ENCODE measurements at places on chromosomes 3 and 15. TPM values are rescaled to one million over a fixed set of nuclear protein-coding genes. Genes with fewer than 3 reads are reported as not detected.

Gene TPRA1
- total RNA-seq, result 24.9 TPM

DNA sequence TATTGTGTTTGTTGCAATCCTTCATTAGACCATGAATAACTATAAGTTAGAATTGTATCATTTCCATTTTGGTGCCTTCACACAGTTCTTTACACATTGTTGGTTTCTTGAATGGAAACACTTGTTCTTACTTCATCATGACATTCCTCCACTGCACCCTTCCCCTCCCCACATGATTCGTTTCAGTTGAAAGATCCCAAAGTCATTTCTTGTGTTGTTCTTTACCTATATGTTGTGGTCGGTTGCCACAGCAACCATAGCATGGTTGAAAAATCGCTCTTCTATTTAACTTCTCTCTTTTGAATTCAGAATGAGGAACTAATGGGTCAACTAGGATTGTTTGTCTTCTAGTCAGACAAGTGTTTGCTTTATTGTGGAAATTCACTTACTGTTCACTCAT lies 103.3 kb downstream of the IL1RAP start:
- no peaks in the 10 kb centered on the region for H3K27me3 ChIP-seq
- no peak overlapping the region for H3K27ac ChIP-seq
- no peaks in the 10 kb centered on the region for H3K4me1 ChIP-seq
- H3K36me3 ChIP-seq, result no peaks in the 10 kb centered on the region
- no peak overlapping the region for H3K4me3 ChIP-seq
- no peak for DNase-seq

GRCh38 chr15:96388673-96389072 lies 58.2 kb downstream of the NR2F2 start:
- no peaks in the 10 kb centered on the region for H3K27me3 ChIP-seq
- no peak for DNase-seq
- H3K4me1 ChIP-seq, result no peaks in the 10 kb centered on the region
- H3K27ac ChIP-seq, result no peak overlapping the region
- H3K36me3 ChIP-seq, result no peaks in the 10 kb centered on the region

- H3K27me3 ChIP-seq, result no peaks in the 10 kb centered on the region
- no peak overlapping the region for H3K27ac ChIP-seq
- H3K36me3 ChIP-seq, result peaks cover 17% of the 10 kb centered on the region
- no peak overlapping the region for H3K4me3 ChIP-seq
Observed at GRCh38 chr3:141605883-141606282, 119.1 kb downstream of the RASA2 start.

DNA sequence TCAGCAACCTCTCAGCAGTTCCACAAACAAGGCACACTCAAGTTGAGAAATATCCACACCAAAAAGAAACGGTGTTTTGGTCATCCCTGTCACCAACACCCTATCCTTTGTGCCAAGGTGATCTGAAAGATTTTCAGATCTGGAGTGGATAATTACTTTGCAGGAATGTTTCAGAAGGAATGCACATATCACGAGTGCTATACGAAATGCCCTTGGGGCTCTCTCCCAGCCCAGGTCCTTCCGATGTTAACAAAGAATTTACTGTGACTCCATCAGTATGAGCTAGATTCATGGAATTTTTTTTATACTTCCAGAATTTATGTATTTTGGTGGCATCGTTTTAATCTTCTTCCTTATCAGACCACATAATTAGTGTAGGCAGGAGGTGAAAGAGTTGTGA lies 105.0 kb downstream of the GRM7 start:
- H3K4me3 ChIP-seq, result no peak overlapping the region
- no peaks in the 10 kb centered on the region for H3K36me3 ChIP-seq
- H3K27ac ChIP-seq, result no peak overlapping the region
- H3K27me3 ChIP-seq, result no peaks in the 10 kb centered on the region
- no peak for DNase-seq

- no peaks in the 10 kb centered on the region for H3K4me1 ChIP-seq
- H3K27ac ChIP-seq, result no peak overlapping the region
Observed at GRCh38 chr3:100455841-100456550, 36.4 kb upstream of the TMEM45A start.

Gene RTP3
- not detected for total RNA-seq

DNA sequence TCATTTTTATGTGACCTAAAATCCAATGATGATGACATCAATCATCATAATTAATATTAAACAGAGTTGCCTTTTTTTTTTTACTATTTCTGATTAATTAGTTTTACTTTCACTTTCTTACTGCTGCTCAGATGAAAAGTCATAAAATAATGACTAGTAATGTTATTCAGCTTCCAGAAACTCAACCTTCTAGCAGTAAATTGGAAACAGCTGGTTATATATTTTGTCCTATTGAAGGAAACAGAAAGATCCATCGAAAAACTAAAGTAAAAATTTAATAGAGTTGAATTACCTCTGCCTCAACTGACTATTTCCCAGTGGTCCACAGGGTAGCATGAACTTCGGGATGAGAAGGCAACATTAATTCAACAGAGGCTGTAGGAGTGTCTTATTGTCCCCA lies 107.1 kb upstream of the PTX3 start:
- peaks cover 5% of the 10 kb centered on the region for H3K4me1 ChIP-seq
- H3K36me3 ChIP-seq, result no peaks in the 10 kb centered on the region

Gene ZNF592
- total RNA-seq, result 25.1 TPM

GRCh38 chr3:2985479-2985878 lies 124.7 kb downstream of the IL5RA start:
- H3K4me1 ChIP-seq, result no peaks in the 10 kb centered on the region
- H3K27ac ChIP-seq, result no peak overlapping the region
- DNase-seq, result no peak
- H3K27me3 ChIP-seq, result no peaks in the 10 kb centered on the region
- no peak overlapping the region for H3K4me3 ChIP-seq

GRCh38 chr3:75248974-75249373 lies 415.2 kb upstream of the FRG2C start:
- no peaks in the 10 kb centered on the region for H3K36me3 ChIP-seq
- H3K4me3 ChIP-seq, result no peak overlapping the region
- DNase-seq, result no peak
- H3K27me3 ChIP-seq, result no peaks in the 10 kb centered on the region

DNA sequence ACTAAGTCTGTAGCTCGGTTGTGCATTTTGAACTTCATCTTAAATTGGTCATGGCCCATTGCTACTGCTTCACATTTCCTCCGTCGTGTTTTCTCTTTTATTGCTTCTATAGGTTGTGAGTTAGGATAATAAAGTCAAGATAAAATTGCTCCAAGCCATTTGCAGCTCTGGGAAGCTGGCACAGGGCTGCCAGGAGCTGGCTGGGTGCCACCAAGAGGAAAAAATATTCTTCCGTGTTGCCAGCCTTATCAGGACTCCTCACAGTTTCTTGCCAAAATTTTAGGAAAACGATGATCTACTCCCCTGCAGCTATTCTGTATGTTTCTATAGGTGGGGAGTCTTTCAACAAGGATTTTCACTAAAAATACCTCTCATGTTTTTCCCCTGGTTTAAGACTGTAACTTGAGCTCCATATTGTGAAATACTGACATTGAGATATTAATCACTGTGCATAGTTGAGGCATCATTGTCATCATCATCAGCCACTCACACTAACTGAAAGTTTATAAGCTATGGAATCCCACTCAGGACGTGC lies 55.4 kb upstream of the PIAS1 start:
- no peaks in the 10 kb centered on the region for H3K36me3 ChIP-seq
- no peak overlapping the region for H3K4me3 ChIP-seq
- no peak overlapping the region for H3K27ac ChIP-seq
- peak; percentile 56 for DNase-seq
- peaks cover 2% of the 10 kb centered on the region for H3K27me3 ChIP-seq

Gene ADAMTS17
- 0.27 TPM for total RNA-seq

DNA sequence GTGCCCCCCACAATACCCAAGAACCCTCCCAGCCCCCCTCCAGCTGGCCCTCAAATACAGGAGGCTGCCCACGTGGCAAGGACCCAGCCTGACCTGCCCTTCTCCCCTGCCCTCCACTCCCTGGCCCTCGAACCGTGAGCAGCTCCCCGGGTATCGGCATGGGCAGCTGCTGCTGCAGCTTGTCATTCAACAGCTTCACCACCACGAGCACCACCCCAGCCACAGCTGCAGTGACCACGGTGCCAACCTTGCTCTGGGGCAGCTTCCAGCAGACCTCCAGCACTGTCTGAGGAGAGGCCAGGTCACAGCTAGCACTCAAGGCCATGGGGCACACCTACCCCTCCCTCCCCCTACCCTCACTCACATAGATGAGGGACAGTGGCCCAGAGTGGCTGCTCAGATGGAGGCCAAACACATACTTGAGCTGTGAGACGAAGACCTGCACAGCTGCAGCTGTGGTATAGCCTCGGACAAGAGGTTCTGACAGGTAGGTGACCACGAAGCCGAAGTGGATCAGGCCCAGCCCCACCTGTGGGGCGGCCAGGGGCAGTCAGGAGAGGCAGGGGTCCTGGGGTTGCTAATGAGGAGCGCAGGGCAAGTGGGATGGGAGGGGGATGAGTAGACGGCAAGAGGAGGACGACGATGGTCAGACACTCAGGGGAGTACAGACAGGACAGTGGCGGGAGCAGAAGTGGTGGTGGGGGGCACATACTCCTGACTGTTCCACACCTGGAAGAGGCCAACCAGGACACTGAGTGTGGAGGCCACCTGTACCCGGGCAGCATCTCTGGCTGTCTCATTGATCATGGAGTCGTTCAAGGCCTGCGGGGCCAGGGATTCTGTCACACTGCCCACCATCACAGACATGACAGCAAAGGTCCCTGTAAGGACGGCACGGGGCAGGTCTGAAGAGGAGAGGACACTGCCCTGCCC lies 3.5 kb downstream of the SLC26A6 start:
- peaks cover 16% of the 10 kb centered on the region for H3K4me1 ChIP-seq
- H3K27ac ChIP-seq, result no peak overlapping the region
- no peak overlapping the region for H3K4me3 ChIP-seq
- no peak for DNase-seq
- peaks cover 6% of the 10 kb centered on the region for H3K36me3 ChIP-seq

Gene DYNC1LI1
- total RNA-seq, result 43.0 TPM

Gene GCNT3
- 1.8 TPM for total RNA-seq

DNA sequence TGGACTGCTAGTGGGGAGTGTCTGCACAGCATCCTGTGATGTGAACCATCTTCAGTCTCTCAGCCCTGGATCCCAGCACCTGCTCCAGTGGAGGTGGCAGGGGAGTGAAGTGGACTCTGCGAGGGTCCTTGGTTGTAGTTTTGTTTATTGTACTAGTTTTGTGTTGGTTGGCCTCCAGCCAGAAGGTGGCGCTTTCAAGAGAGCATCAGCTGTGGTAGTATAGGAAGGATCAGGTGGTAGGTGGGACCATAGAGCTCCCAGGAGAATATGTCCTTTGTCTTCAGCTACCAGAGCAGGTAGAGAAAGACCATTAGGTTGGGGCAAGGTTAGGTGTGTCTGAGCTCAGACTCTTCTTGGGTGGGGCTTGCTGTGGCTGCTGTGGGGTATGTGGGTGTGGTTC lies 20.9 kb downstream of the NEK11 start:
- H3K36me3 ChIP-seq, result no peaks in the 10 kb centered on the region
- DNase-seq, result no peak
- no peaks in the 10 kb centered on the region for H3K27me3 ChIP-seq
- H3K4me3 ChIP-seq, result no peak overlapping the region

Gene PLCL2
- total RNA-seq, result 3.9 TPM

GRCh38 chr3:192957441-192958021 lies 39.9 kb upstream of the MB21D2 start:
- peak overlapping the region; percentile 7 for H3K4me3 ChIP-seq
- H3K36me3 ChIP-seq, result no peaks in the 10 kb centered on the region
- H3K27ac ChIP-seq, result peak overlapping the region; percentile 68
- H3K4me1 ChIP-seq, result peaks cover 12% of the 10 kb centered on the region
- DNase-seq, result peak; percentile 91

- H3K27me3 ChIP-seq, result no peaks in the 10 kb centered on the region
- DNase-seq, result peak; percentile 79
- H3K4me3 ChIP-seq, result no peak overlapping the region
- peaks cover 4% of the 10 kb centered on the region for H3K36me3 ChIP-seq
- H3K4me1 ChIP-seq, result no peaks in the 10 kb centered on the region
Observed at GRCh38 chr3:170081079-170081741, 43.4 kb downstream of the GPR160 start.

- H3K27ac ChIP-seq, result peak overlapping the region; percentile 62
- peak overlapping the region; percentile 94 for H3K4me3 ChIP-seq
- H3K4me1 ChIP-seq, result peaks cover 8% of the 10 kb centered on the region
- no peaks in the 10 kb centered on the region for H3K27me3 ChIP-seq
Observed at GRCh38 chr3:101849714-101850245, 466 bp downstream of the NFKBIZ start.

Measured in astrocyte (in vitro differentiated cells and primary cell).